Jurkat, Clone E6-1 (cell line): ENCODE measurements at places on chromosomes 13 and 19.
A peak's percentile ranks its signal among the peaks of the same experiment; 100 is the strongest.

DNA sequence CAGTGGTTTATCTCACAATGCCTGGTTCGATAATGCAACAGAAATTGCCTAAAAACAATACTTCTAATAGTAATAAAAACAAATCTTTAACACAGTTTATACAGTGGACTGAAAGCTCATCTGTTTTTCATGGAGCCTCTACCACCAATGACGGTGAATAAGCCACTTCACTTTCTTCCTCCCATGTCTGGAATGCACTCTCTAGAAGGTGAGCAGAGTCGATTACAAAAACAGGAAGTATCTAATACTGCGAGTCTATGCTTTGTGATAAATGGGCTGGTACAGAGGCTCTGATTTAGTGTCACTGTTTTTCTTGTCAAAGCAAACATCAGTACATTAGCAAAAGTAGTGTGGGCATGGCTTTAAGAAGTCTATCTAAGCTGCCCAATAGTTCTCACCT lies 1348.6 kb upstream of the SLC10A2 start:
- DNase-seq: no peak

- no peak for DNase-seq
These were observed 28.6 kb upstream of the ZNF780A start for GRCh38 chr19:40119380-40119779.

GRCh38 chr13:50171590-50172282 lies 156.5 kb downstream of the KCNRG start:
- no peak for DNase-seq

DNA sequence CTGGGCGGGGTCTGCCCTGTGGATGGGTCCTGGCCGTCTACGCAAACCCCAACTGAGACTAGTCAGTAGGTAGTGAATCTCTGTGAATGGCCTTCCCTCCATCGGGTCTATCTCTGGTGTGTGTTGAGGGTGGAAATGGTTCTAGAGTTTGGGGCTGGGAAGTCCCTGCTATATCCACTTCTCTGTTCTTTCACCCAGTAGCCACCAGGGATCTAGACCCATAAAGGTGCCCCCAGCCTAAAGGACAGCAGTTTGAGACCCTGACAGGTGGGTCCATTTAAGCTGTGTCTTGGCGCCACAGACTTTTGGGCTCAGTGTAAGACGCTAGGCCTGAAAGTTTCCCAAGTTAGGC lies 57.7 kb downstream of the ZNF568 start:
- DNase-seq: no peak

GRCh38 chr13:113052206-113052605 lies 53.4 kb upstream of the F7 start:
- no peak for DNase-seq

- DNase-seq: no peak
These were observed 15.2 kb upstream of the TOMM40 start for GRCh38 chr19:44875666-44876451.

DNA sequence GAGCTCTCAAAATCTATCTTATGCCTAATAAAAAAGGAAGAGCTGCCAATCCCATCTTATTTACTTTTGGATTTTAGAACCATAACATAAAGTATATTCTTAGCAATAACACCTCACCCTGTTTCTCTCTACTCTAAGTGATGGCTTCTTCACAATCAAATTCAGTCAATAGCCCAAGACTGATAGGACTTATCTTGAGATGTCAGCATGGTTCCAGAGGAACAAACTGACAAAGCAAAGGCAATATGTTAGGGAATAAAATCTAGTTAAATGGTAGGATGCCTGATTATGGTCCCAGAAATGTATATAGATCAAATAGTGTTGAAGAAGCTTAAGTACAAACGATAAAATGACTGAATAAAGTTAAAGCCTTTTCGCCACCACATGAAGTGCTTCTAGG lies 36.3 kb downstream of the DACH1 start:
- DNase-seq: no peak

DNA sequence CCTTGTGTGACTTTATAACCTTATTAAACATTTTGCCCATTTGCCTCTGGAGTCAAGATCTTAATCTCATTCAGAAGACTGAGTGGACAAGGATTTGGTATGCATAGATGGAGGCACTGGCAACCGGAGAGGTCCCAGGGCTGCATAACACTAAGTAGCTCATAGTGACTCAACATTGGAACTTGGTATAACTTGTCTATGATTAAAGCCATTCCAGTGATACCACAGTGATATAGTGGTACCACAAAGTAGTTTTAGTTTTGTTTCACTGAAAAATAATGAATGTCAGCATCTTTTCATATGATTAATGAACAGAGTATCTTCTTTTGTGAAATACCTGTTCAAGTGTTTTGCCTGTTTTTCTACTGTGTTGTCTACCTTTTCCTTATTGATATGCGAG lies 26.4 kb downstream of the CDK8 start:
- DNase-seq: no peak

GRCh38 chr19:20470345-20471135 lies 95.0 kb downstream of the ZNF737 start:
- no peak for DNase-seq

DNA sequence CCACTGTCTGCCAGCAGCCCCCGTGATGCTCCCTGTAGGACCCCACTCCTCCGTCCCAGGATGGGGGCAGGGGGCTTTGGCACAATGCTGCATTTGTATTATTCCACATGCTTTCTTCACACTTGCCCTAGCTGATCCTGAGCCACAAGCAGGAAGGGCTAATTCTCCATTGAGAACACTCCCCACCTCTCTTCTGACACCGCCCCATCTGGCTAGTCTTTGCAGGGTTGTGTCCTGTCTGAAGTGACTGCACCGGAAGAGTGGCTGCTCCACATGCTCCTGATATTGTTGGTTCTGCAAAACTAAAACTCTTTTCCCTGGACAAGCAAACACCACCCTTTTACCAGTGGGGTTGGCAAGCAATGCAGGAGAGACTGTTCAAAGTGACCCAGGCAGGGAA lies 18.0 kb downstream of the ZNF574 start:
- no peak for DNase-seq

DNA sequence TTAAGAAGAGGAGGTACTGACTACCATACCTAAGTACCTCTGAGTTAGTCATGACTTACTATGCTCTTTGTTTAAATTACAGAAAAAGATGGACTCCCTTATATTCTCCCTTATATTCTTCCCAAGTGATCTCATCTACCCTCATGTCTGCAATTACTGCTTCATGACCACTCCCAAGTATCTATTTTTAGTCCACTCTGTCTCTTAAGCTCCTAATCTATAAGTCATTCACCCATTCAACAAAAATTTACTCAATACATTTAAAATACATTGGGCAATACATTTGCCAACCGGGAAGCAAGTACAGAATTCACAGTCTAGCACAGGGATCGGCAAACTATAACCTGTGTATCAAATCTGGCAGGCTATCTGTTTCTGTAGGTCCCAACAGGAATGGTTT lies 42.6 kb downstream of the KPNA3 start:
- no peak for DNase-seq

DNA sequence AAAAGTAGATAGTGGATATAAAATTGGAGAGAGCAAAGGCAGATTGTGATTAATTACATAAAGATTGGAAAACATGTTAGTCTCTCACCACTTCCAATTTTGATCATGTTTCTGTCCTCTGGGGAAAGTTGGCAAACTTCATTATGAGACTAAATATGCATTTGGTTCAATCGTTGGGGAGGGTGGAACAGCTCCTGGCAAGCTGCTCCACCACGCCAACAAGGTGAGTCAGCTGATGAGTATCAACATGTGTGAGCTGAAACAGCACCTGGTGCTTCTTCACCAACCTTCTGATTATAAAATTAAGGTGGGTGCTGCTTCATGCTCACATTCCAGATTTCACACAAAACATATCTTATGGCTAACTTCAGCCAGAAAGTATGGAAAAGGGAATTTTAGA lies 1784.6 kb downstream of the SLITRK5 start:
- DNase-seq: no peak

- no peak for DNase-seq
These were observed 167.4 kb downstream of the NALCN start for GRCh38 chr13:101248739-101249514.

DNA sequence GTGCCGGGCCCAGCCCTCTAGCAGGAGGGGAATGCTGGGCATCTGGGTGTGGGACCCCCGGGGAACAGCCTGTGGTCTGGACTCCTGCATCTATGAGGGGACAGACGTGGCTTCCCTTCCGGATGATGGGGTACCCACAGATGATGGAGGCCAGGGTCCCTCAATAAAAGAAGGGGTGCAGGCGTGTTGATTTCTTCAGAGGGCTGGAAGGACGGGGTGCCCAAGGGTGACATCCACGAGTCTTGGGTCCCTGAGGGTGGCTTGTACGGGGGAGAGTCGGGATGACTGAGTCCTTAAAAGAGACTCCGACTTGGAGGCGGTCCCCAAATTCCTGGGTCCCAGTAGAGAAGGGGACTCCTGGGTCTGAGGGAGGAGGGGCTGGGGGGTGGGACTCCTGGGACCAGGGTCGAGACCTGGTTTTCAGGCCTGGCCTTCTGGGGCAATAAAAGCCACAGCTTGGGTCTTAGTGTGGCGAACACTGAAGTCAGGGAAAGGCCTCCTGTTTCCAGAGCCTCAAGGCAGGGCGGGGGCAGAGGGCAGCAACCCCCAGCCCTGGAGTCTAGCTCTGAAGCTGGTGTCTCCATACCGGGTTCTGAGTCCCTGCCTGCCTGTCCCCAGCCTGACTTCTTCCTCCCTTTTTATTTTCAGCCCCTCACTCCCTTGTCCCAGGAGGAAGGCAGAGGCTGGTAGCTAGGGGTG lies 459 bp upstream of the GRIN2D start:
- DNase-seq: no peak

GRCh38 chr13:35131471-35131870 lies 189.4 kb downstream of the NBEA start:
- DNase-seq: no peak

- peak; percentile 42 for DNase-seq
These were observed 1192.2 kb downstream of the EFNB2 start for GRCh38 chr13:105343134-105343806.

DNA sequence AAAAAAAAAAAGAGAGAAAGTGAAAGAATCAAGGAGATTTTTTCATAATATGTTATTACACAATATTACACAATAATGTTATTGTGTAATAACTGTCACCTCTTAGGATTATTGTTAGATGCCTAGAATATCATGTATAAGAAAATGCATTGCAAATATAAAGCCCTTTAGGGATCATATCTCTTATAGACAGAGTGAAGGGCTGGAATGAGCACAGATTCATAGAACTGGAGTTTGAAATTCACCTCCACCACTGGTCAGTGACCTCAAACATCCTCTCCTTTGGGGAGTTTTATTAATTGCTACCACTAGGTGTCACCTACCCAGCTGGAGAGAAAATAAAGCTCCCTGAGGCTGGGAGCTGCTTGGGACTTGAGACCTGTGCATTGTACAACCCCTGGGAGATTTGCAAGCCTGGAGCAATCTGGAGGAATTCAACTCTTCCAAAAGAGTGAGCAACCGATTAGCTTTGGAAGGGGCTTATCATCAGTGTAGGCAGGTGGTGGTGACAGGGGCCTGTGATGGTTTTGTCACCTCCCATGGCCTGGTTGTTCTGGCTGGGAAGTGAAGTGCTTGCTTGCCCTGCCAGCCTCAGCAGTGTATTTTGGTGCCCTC lies 30.3 kb upstream of the FRY start:
- DNase-seq: peak; percentile 12

DNA sequence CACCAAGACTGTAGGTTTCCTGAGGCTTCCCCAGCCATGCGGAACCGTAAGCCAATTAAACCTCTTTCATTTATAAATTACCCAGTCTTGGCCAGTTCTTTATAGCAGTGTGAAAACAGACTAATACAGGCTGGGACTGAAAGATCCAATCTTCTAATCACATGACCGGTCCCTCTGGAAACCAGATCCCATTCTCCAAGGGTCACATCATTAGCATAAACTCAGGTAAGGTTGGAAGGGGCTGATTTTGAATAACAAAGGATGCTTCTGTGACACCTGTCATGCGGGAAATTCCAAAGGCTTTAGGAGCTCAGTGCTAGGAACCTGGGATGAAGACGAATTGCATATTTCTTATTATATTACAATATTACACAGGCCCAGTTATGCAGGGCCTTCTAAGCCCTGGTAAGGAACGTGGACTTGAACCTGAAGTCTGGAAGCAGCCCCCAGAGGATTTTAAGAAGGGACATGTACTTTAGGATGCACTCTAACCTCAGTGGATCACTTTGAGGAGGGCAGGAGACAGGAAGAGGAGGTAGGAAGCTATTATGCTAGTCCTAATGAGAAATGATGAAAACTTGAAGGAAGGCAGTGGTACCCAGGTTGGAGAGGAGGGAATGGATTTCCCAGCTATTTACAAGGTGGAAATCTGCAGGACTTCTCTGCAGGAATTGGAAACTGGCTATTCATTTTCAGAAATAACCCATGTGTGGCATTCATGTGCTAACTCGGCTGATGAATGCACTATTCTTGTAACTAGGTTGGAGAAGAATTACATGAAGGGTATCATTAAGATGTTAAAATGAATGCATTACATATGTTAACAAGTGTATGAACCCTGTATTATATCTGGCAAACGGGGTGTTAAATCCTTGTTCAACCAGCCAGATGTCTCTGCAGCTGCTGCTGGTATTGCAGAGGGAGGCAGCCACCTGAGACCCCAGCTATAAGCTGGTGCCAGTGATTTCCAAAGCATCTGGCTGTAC lies 19.3 kb downstream of the TNFSF11 start:
- DNase-seq: no peak

- DNase-seq: no peak
These were observed 97.3 kb downstream of the TDRD3 start for GRCh38 chr13:60494296-60494695.

DNA sequence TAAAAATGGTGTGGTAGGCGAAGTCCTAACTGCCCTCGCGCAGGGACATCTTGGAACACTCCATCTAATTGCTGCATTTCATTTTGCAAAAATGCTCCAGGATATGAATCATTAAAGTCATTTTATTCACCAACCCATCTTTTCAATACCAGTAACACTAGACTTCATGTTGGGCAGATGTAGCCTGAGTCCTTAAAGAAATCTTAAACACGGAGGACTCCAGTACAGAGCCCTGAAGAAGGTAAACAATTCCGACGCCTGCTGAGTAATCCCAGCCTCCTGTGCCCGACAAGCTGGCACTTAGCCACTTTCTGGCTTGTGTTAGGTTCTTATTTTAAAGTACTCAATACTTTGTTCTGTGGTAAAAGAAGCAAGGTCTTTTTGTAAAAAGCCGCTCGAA lies 58.0 kb upstream of the IRS2 start:
- no peak for DNase-seq

- DNase-seq: no peak
These were observed 484.8 kb downstream of the MYO16 start for GRCh38 chr13:109114162-109114561.

- no peak for DNase-seq
These were observed 71.0 kb downstream of the ZNF568 start for GRCh38 chr19:36987091-36987490.
